Spinal cord (tissue), 10 donors: ENCODE measurements at places on chromosomes 4 and X. TPM values are rescaled to one million over a fixed set of nuclear protein-coding genes. Genes with fewer than 3 reads are reported as not detected.
A peak's percentile ranks its signal among the peaks of the same experiment; 100 is the strongest.

Gene RASSF6
- polyA plus RNA-seq, result 0.30 TPM

Gene C4orf46
- polyA plus RNA-seq, result 10.9 TPM

Gene LUZP4
- not detected for polyA plus RNA-seq

Gene NHSL2
- polyA plus RNA-seq, result 7.7 TPM

Gene BOD1L1
- 52.1 TPM for polyA plus RNA-seq

Gene ADAMTS3
- 8.0 TPM for polyA plus RNA-seq

DNA sequence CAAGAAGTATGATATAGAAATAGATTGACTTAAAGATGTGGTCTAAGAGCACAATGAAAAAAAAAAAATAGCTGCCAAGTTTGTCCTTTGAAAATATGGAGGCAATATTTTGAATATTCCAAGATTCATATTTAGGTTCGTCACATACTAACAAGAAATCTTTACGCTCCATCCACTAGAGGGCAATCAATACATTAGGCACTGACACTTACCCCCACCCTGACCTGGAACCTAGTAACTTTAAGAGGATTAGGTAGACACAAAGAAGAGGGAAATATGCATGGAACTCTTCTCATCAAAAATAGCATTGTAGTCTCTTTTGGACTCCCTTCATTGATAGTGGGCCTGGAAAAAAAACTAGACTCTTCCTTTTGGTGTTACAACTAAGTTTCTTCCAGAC lies 1108.1 kb downstream of the PCDH19 start:
- no peak for DNase-seq

DNA sequence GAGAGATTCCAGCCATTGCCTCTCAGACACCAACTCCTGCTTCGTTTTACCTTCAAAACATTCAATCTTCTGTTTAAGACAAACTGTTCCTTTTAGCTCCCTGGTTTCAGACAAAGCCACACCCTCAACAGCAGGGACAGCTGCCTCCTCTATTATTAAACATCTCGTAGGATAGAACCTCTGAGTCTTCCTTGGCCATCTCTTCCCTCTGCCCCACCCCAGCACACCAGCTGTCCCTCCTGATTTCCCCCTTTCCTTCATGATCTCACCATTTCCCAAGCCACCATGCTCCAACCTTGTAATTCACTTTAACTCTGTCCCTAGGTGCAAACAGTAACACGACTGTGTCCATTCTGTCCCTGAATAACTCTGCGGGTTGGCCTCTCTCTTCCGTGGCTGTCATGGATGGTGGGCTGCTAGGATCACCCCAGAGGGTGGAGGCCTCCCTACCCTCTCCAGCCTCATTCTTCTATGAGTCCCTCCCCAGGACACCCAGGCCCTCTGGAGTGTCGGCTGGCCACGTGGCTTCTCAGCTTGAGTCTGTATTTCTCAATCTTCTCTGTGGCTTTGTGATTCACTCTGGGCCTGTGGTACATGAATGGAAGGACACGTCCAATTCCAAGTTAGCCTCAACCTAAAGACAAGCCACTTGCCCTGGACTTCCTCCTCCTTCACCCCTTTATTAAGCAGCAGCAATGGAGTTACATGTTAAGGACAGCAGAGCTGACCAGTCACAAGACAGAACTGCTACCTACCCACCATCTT lies 349.9 kb downstream of the FBXW7 start:
- no peak for DNase-seq

DNA sequence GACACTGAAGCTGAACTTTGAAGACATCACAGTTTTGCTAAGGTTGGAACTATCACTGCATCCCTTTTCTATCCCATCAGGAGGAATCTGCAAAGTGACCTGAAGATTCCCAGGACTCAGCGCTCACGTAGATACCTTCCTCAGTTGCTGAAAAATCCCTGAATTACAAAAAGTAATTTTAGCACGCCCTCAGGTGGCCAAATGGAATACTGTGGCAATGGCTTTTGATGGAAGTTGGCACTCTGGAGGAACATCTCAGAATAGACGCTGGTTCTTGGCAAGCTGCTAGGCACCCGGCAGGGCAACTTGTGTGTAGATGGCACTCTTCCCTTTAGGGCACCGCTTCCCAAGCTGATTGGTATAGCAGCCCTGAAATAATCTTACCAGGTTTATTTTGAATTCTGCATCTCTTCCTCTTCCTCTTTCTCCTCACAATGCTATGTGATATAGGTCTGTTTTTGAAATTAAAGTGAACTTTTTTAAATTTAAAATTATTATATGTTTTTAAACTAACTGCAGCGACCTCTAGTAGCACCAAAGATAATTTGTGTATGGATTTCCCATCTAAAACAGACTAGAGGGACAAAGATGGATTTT lies 16.3 kb upstream of the ESX1 start:
- no peak for DNase-seq

GRCh38 chr4:111639876-111640275 lies 505.4 kb upstream of the FAM241A start:
- DNase-seq, result no peak

- no peak for DNase-seq
Measured at GRCh38 chr4:15756361-15756861, 21.7 kb upstream of the CD38 start.

- no peak for DNase-seq
Measured at GRCh38 chrX:19174401-19175025, 52.2 kb upstream of the ADGRG2 start.

- no peak for DNase-seq
Measured at GRCh38 chrX:67619253-67619652, 75.4 kb downstream of the AR start.

- DNase-seq, result no peak
Measured at GRCh38 chrX:4978613-4979012, 1250.1 kb downstream of the NLGN4X start.

DNA sequence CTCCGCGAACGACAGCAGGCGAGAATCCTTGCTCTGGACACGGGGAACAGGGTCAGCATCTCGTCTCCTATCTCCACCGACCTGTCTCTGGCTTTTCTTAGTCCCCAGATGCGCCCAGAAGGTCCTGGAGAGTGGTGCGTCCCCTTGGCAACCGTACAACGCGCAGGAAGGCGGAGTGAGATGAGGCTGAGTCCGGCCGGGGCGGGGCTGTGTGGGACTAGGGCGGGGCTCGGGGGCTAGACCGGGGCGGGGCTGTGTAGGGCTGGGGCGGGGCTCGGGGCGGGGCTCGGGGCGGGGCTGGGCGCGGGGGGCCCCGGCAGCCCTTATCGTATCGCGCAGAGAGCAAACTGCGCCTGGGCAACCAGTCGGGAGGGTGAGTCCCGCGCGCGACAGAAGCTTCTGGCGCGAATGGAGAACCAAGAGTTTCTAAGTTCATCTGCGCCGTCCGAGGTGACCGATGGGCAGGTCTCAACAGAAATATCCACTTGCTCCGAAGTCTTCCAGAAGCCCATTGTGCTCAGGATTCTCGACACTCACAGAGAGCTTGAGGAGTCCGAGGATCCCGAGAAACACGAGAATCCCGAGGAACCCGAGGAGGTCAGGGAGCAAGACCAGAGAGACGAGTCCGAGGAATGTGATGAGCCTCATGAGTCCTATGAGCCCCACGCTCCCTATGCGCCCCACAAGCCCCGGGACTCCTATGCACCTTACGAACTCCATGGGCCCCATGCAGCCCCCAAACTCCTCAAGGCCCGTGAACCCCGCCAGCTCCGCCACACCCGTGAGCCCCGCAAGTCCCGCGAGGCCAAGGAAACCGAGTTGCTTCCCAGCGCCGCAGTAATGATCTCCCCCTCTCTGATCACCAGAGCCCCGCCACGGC lies 24.9 kb downstream of the ARL9 start:
- DNase-seq, result peak; percentile 88

- no peak for DNase-seq
Measured at GRCh38 chr4:26529479-26529878, 39.2 kb upstream of the CCKAR start.

GRCh38 chrX:50996930-50997329 lies 86.4 kb downstream of the BMP15 start:
- no peak for DNase-seq

- DNase-seq, result no peak
Measured at GRCh38 chr4:153465615-153466080, 512 bp upstream of the TMEM131L start.

- no peak for DNase-seq
Measured at GRCh38 chr4:165293061-165293460, 34.4 kb upstream of the MSMO1 start.

- no peak for DNase-seq
Measured at GRCh38 chr4:67332627-67333026, 212.7 kb downstream of the CENPC start.

GRCh38 chr4:96056346-96056934 lies 216.5 kb downstream of the PDHA2 start:
- no peak for DNase-seq

DNA sequence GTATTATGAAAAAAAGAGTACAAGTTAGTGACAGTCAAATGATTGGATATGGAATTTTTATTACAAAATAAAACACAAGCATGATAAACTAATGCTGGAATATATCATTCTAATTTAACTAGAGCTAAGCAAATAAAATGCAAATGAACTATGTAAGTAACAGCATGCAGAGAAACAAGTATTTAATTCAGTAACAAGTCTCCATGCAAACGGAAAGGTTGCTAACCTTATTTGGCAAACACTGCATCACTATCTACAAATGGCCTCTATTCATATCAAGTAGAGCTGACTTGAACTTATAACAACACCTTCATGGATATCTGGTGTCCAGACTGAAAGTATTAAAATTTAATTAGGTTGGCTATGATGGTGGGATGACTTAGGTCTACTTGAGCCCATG lies 15.4 kb downstream of the PPM1K start:
- DNase-seq, result no peak

GRCh38 chr4:40423735-40424134 lies 88.6 kb downstream of the CHRNA9 start:
- DNase-seq, result no peak
